ENCODE measurements at places on chromosomes 3 and 15.

- no peak for DNase-seq
Measured at GRCh38 chr3:145448436-145448835, 712.5 kb downstream of the PLOD2 start.

DNA sequence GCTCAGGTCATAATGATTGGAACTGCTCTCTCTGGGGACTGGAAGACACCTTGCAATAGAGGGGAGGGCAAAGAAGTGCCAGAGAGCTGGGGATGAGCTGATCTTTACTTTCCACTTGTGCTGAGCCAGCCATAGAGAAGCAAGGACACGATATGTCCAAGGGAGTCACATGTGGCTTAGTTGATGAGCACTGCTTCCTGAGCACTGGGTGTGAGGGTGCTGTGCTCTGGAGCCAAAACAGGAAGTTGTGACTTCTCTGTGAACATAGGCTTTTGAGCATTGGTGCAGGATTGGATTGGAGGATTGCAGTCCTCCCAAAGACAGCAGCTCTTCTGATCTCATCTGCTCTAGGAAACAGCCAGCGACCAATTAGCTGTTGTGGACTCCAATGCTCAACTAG lies 6.7 kb downstream of the PARP14 start:
- no peak for DNase-seq

- DNase-seq: no peak
Measured at GRCh38 chr3:178669022-178669601, 132.9 kb downstream of the KCNMB2 start.

DNA sequence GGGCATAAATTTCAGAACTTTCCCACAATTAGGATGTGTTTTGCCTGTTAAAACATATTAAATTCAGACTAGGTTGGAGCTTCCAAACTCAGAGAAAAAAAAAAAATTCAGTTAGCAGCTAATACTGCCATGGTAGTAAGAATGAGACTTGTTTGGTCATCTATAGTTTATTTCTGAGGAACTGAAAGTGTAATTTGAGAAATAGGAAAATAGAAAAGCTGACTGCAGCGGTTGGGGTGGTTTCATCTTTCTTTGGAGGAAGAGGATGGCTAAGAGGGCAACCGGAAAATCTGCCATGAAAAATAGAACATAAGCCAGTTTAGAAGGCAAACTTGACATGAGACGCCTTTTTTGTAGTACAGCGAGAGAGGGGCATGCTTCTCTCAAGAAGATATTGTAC lies 371.2 kb upstream of the ROBO2 start:
- DNase-seq: no peak

- no peak for DNase-seq
Measured at GRCh38 chr15:36406366-36406765, 173.1 kb upstream of the CDIN1 start.

DNA sequence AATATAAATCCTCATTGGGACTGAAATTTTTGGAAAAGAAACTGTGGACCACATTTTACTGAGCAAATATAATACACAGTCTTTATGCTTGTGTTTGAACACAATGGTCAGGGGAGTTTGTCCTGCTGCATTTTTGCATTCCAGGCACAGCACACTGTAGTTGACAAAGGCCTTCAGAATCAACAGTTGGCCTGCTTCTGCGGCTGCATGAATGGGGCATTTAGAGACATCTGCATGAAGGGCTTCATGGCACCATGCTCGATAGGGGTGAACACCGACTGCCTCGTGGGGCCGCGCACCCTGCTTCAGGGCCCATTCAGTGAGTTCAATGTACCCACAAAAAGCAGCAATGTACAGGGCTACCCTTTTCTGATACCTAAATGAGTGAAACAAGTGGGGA lies 15.4 kb upstream of the COMMD2 start:
- no peak for DNase-seq

DNA sequence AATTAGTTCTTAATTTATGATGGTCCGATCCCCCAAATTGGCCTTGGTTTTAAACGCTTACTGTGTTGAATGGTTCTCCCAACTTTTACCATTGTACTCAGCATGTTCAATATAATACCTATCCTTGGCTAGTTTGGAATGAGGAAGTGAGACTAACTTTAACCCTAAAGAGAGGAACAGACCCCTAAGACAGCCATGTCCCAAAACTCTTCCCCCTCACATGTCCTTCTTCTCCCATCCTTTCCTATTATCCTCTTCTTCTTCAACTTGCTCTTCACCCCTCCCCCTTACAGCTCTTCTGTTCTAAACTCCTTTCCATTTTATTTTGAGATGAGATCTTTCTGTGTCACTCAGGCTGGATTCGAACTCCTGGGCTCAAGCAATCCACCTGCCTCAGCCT lies 116.5 kb downstream of the RBMS3 start:
- DNase-seq: no peak

DNA sequence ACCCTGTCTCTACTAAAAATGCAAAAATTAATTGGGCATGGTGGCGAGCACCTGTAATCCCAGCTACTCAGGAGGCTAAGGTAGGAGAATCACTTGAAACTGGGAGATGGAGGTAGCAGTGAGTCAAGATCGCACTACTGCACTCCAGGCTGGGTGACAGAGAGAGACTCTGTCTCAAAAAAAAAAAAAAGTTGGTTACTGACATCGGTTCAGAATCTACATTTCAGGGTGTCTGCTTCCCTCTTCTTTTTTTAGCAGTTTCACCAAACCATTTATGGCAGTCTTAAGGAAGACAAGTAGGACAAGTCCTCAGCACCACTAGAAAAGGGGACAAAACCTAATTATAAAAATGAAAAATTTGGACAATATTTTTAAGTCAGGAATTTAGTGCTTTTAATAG lies 3.3 kb upstream of the USP4 start:
- DNase-seq: no peak

DNA sequence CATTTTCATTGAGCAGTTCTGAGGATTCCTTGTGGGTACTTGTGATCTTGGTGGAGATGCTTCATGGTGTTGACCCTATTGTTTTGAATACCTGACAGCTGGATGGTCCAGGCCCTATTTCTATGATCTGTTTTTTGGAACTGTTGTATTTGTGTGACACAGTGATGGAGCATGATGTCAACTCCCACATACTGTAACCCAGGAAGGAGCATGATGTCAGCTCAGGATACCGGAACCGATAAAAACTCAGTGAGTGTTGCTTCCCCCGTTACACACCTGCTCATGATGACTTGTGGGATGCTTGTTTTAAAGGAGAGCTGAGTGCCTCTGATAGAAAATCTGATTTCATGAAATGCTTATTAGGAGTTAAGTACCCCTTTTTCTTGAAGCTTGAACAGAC lies 45.1 kb downstream of the ZBTB38 start:
- DNase-seq: no peak

DNA sequence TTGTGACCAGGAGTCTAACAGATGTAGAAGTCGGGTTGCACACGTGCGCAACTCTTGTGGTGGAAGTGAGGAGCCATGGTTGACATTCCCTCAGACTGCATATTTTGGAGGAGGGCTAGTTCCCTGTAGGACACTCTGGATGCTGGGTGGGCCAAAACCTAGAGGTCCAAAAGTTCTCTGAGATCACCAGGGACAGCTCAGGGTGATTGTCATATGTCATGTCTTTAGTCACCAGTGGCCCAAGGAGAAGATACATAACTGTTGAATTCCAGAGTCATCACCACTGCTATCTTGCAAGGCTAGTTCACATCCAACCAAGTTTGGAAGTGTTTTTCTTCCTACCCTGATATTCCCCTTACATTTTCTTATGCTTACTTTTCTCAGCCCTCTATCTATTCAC lies 95.2 kb upstream of the C3orf80 start:
- DNase-seq: no peak

DNA sequence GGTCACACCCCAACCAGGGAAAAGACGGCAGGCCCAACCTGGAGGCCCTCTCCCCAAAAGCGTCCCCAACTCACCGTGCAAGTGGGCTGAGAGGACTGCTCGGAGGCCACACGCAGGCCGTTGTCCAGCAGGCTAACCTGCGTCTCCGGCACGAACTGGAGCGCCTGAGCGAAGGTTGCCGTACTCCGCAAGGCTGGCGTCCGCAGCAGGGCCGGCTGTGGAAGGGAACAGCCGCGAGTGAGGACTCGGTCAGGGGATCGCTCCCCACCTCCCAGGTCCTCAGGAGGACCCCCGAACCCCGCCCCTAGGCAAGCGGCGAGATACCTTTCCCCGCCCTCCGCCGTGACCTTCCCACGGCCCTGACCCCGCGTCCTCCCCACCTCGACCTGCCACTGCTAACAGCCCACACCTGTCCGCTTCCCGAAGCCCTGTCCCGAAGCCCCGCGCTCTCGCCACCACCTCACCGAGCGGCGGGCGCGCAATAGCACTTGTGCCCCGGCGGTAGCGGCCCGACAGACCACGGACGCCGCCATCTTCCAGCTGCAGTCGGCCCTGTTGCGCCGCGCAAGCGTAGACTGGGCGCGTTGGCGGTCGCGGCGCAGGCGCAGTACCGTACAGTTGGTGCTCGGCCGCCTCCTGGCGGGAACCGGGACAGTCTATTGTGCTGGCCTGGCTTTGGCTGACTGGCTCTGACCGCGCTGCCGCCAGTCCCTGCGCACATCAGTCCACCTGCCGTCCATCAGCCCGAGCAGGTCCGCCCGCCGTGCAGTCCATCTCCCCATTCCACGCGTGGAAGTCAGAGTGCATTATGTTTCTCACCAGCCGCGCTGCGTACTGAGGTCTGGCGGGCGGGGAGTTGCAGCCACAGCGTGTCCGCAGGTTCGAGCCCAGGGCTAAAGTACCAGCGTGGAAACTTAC lies at the start of gene UQCRC1:
Gene UQCRC1 (minus strand): TSS at position 559 of the 918 bp plus-strand sequence. CDS start 26 bp downstream, at position 533.
- peak; percentile 89 for DNase-seq

GRCh38 chr3:1609416-1609815 lies 489.2 kb upstream of the CNTN4 start:
- no peak for DNase-seq

- no peak for DNase-seq
Measured at GRCh38 chr15:80873366-80873952, 94.3 kb downstream of the CEMIP start.

DNA sequence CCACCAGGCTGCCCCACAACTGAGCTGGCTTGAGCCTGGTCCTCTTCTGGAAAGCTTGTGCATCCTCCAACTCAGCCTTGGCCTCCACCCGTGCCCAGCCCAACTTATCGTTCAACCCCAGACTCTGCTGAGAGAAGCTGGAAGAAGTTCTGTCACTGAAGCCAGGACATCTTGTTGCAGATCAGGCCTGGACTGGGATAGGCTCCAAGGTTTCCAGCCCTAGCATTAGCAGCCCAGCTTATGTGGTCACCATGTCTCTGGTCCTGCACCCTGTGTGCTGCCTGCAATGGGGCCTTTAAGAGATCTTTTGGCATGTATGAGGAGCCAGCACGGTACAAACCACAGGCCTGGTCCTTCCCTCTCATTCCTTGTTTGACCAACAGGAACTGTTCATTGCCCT lies 15.2 kb upstream of the CAMP start:
- no peak for DNase-seq
